ENCODE measurements at places on chromosomes 4 and X.

DNA sequence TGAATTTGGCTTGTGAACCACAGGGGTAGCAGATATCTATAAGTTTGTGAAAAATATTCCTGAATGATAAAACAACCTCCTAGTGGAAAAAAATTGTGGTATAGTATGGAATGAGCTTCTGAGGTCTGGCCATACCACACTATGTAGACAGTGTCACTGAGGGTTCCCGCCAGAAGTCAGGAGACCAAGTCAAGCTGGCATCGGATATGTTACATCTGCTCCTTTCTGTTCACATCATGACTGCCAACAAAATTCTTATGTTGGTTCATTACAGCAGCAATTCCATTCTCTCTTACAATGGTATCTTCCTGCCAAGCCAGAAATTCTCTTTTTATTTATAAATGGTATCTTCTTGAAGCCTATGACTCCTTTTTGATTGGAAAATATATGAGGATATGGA lies 273.0 kb downstream of the PPP3CA start:
- DNase-seq, result no peak

GRCh38 chrX:24153796-24154189 lies 4.3 kb downstream of the ZFX start:
- DNase-seq, result no peak

GRCh38 chr4:12144051-12144450 lies 715.4 kb upstream of the HS3ST1 start:
- DNase-seq, result no peak

DNA sequence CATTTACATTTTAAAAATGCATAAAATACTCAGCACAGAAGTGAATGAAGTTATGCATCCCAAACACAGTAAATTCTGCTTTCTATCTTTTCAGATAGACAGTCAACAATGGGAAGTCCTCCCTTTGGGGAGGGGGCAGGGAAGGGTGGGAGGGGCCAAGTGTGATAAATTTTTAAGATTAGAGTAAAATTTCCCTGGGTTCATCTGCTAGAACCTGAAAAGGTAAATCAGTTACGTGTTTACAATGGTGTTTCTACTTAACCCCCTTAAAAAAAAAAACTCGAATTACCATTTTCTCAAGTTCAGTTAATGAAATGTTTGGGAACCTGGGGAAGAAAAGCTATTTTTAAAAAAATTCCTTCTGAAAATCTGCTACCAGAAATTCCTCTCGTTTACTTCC lies 9.1 kb downstream of the PITX2 start:
- DNase-seq, result no peak
